ENCODE measurements at places on chromosomes 3 and 15.

DNA sequence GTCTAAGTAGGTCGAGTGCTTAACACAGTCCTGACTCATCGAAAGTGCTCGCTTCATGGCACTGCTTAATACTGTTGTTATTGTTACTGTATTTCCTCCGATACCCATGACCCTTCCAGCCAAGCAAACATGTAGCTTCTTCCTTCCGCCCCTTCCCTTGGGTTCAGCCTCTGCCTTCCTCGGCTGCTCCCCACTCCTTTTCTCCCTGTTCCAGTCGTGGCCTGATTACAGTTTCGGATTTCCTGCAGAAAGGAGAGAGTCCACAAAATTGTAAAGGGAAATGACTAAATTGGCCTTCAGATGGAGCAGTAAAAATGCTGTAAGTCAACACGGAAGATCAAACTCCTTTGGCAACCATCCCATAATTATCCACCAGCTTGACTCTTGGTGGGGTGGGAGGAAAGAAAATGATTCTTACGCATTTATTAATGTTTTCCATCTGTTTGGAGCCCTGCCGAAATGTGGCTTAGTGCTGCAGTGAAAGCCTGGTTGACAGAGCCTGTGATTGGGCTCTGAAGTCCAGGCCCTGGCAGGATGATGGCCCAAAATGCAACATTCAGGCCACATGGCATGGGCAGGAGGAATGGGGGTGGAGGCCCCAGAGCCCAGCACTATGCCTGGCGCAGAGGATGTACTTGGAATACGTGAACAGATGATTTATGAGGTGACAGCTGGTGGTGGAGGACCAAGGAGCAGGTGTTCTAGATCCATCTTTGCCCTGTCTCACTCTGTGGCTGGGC lies 37.6 kb downstream of the FAM3D start:
- no peak for DNase-seq

- no peak for DNase-seq
Measured at GRCh38 chr3:133386876-133387275, 13.0 kb upstream of the BFSP2 start.

- no peak for DNase-seq
Measured at GRCh38 chr3:121542924-121543323, 2.9 kb downstream of the POLQ start.

DNA sequence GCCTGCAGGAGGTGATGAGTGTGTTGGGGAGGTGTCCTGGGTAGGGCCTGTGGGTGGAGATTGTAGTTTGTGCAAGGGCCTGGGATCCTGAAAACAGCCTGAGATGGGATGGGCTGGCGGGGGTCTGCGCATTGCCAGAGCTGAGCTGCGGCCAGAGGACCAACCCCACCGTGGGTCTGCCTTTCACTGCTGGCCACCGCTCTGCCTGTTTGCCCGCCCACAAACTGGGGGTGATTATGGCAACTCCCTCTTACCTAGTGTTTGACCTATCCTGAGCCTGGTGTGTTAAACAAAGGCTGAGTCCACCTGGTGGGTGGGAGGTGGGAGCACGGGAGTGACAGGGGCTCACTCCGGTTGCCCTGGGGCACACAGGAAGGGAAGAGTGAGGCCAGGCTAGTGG lies 9.8 kb downstream of the ABTB1 start:
- no peak for DNase-seq

- DNase-seq: no peak
Measured at GRCh38 chr3:38375488-38376097, 29.0 kb downstream of the XYLB start.

DNA sequence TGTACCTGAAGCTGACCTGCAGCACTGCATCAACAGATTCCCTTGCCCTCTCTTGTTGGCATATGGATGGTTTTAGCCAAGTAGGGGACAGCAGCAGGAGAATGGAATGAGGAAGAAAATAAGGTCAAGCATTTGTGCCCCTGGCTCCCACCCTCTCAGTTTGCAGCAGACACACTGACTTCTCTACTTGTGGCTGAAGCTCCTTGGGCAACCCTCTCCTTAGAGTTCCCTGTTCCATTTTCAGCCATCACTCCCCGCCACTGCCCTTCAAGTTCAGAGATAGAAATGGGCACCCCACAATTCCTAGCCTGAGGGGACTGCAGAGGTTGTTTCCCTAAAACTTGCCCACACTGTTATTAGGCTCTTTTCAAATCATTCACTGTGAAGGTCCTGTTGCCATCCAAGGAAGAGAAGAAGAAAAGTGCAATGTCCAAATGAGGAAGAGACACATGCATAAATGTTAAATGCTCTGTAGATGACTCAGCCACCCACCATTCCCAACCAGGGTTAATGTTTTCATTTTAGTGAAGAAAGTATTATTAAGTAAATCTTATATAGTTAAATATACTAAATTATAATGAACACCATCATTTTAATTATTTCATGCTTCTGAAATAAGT lies 295.9 kb upstream of the UBE2E2 start:
- no peak for DNase-seq

- no peak for DNase-seq
Measured at GRCh38 chr3:2856138-2857133, 253.7 kb downstream of the IL5RA start.

GRCh38 chr15:82798104-82798503 lies 7.8 kb downstream of the FSD2 start:
- no peak for DNase-seq

DNA sequence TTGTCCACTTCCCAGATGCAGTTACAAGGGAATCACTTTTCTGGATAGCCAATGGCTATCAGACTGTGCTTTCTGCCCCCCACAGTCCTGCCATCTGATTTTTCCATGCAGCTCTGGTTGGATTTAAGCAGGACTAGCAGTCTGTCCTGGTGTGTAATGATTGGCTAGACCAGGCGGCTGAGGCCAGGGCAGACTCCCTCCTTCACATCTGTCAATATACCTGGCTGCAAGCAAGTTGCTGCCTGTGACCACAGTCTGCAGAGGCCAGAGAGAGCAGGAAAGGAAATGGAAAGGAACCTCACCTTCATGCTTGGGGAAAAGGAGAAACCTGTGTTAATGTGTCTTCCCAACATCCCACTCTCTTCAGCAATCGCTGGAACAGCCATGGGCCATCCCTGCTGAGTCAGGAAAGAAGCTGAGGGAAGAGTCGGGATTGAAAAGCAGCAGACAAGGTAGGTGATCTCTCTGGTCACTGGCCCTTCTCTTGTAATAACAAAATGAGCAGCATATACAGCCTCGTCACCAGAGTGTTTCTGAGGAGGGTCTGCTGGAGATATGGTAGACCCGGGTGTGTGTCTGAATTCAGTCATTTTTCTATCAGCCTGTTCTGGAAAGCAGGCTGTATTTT lies 126.7 kb upstream of the PHLDB2 start:
- DNase-seq: no peak

Measured in nucleus accumbens (tissue), 56 donors.